Smooth muscle cell of the umbilical artery (primary cell): ENCODE measurements at places on chromosomes 3 and 15. TPM values are rescaled to one million over a fixed set of nuclear protein-coding genes. Genes with fewer than 3 reads are reported as not detected.

Gene ALDH1A2
- 0.30 TPM in 1 of 2 replicates, not detected in the other for total RNA-seq

Gene TNFSF10
- 1.2 TPM in 1 of 2 replicates, not detected in the other for total RNA-seq

Gene POPDC2
- 0.59 and 1.8 TPM in 2 replicates for total RNA-seq

Gene LEKR1
- total RNA-seq = 0.14 and 0.59 TPM in 2 replicates

Gene AADACL2
- not detected in 2 replicates for total RNA-seq

Gene DAZL
- not detected in 2 replicates for total RNA-seq

Gene CFAP44
- 5.6 and 6.5 TPM in 2 replicates for total RNA-seq

Gene PIERCE2
- 0.89 and 1.1 TPM in 2 replicates for total RNA-seq
